ENCODE measurements at places on chromosomes 1 and 21.

GRCh38 chr1:61389926-61390845, 307.8 kb downstream of the NFIA start:
- no peak for DNase-seq

- no peak for DNase-seq
Measured at GRCh38 chr1:43270421-43271095, 775 bp downstream of the TMEM125 start.

DNA sequence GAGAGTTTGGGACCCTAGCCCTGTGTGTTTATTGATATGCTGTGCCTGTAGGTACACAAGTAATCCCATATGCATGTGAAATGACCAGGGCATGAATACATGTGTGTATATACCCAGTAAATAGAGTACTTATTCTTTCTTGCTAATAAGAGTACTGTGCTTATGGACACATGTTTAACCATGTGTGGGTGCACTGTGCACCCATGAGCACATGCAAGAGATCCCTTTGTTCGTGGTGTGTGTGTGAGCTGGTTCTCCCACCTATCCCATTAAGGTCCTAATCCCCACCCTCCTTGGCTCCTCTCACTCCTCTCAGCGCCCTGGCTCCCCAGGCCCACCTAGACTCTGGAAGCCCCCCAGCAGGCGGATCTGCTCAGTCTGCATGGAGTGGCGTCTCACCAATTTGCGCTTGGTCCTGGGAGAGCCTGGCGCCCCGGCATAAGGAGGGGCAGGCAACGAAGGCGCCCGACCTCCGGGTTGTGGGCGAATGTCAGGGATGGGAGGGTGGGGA, 2.2 kb upstream of the LIX1L start:
- no peak for DNase-seq

- no peak for DNase-seq
Measured at GRCh38 chr1:228353601-228354371, 52.8 kb downstream of the TRIM11 start.

DNA sequence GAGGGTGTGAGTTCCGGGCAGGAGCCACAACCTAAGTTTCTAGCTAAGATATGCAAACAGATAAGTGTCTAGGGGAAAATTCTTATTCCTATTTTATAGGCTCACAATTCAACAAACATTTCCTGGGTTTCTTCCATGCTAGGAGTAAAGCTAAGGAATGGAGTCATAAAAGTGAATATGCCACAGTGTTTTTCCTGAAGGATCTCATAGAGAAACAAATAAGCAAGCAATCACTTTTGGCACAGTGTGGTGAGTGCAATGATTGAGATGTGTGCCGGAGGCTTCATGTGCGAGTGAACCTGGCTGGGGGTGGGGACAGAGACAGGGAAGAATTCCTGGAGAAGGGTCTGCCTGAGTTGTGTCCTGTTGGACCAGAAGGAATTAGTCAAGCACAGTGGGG, 147.4 kb downstream of the TENT5C start:
- DNase-seq: no peak

DNA sequence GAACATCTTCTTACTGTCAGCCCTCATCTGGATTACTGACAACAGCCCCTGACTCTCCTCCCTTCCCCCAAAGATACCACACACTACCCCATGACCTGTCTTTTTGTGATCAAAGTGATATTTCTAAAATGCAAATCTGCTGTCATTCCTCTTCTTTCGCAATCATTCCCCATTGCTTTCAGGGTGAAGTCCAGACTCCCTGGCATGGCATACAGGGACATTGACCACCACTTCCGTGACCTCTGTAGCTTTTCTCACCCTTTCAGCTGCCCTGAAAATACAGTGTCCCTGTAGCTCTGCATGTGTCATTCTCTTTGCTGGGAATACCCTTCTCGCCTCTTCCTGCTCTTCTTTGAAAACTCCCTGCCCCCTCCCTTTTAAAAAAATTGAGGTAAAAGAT, 4.1 kb downstream of the SERINC2 start:
- DNase-seq: no peak

- DNase-seq: no peak
Measured at GRCh38 chr1:18953731-18954231, 2.7 kb downstream of the IFFO2 start.

DNA sequence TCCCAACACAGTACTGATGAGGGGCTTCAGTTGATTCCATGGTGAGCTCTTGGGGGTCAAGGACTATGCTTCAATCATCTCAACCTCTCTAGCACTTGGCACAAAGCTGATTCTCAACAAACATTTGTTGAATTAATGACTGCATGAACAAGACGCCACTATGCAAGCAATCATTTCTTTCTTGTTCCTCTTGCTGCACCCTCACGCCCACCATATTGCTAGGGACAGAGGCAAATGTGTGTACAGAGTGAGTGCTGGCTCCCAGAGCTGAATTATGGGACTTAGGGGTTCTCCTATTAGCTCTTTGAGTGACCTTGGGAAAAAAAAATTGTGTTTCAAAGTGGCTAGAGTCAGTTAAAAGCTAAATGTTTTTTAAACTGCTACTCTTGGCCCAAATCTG, 2.5 kb downstream of the ADAR start:
- DNase-seq: no peak

DNA sequence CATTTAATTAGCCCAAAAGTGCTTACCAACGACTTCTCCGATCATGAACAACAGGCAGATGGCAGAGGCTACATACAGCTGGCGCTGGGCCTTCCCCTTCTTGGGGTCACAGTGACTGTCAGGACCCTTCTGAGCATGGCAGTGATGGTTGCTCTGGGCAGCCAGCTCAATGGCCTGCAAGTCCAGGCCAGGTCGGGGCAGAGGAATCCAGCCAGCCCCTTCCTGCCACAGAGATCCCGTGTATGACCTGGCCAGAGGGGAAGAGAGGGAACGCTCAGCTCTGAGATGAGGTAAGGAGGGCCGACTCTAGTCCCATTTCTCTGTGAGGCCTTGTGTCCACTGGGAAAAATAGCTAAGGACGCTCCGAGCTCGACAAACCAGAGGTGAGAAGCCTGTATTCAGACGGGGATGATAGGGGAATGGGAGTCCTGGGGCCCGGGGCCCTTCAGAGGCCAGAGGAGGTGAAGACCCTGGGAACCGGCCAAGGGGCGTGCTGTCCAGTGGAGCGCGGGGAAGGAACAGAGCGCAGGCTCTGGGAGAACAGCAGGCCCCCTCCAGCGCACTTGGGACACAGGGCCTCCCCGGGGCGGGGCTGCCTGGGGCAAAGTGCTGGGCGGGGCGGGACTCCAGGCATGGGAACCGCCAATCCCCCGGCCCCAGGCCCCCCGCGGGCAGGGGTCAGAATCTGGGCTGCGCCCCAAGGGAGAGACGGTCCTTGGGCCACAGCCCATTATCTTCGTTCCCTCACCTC, 772 bp downstream of the SLC30A2 start:
- no peak for DNase-seq

- DNase-seq: no peak
Measured at GRCh38 chr21:14846621-14847020, 218.2 kb downstream of the NRIP1 start.

DNA sequence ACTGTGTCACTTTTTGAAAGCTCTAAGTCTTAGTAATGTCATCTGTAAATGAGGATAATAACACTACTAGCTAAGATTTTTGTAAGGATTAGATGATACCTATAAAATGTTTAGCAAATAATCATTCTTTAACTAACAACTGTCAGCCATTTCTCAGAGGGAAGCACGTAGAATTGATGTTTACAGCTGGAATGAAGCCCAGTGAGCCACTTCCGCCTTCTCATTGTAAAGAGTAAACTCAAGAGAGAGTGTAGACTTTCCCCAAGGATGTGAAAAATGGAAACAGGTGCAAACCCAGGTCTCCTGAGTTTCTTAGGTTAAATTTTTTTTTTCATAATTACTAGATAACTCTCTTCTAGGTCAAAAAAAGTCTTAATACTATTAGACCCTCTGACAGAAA, 4.9 kb downstream of the GREM2 start:
- no peak for DNase-seq

DNA sequence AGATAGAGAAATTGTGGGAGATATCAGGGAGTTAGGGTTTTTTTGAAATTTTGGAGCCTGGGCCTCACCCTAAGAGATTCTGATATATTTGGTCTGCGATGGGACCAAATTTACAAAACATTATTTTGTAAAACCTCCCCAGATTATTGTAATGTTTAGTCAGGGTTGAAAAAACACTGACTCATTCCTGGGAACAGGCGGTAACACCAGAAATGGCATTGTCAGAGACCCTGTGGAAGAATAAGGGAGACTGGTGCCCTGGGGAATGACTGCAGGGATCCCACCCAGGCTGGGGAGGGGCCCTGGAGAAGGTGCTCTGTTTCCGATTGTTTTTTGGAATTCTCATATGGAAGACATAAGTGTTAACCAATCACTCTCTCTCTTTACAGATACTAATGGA, 13.1 kb upstream of the STRIP1 start:
- DNase-seq: no peak

DNA sequence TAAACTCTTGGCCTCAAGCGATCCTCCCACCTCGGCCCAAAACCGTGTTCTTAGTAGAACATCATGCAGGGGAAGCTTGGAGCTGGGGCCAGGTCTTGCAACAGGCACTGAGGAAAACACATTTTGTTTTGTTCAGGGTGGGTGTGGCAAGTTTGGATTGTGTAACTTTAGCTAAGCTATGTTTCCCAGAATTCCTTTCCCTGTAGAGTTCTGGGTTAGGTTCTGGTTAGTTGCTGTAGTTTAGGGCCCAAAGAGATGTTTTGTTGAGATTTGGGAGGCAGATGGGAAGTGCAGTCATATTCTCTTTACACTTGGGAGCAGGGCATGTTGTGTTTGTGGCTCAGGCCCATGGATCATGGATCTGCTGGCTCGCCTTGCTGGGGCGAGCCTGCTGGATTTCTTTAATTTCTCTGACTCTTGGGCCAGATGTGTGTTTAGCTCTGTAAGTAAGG, 24.0 kb downstream of the PLA2G5 start:
- no peak for DNase-seq

DNA sequence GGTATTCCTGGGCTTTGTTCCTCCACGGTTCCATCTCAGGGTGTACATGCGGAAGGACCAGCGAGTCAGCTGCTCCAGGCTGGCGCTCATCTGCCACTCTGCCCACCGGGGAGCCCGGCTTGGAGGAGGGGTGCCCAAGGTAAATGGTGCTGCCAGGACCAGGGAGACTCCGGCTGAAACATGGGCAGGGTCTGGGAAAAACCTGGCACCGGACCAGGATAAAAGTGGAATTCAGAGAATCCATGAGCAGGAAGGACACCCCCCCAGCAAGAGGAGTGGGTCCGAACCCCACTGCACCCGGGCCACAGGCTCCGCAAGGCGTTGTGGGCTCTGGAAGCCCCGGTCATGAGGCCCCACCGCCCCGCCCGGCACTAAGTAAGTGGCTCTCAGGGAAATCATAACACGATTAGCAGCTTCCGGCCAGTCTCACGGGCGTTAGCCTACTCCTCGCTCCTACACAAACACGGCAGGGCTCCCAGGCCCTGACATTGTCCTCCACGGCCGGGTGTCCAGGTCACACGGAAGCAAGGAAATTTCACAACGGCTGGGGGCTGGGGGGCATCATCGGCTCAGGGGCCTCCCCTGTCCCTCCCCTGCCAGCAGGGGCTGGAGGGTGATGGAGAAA, 21.1 kb downstream of the MEGF6 start:
- DNase-seq: no peak

GRCh38 chr1:246827396-246827795, 103.2 kb downstream of the SCCPDH start:
- DNase-seq: no peak

DNA sequence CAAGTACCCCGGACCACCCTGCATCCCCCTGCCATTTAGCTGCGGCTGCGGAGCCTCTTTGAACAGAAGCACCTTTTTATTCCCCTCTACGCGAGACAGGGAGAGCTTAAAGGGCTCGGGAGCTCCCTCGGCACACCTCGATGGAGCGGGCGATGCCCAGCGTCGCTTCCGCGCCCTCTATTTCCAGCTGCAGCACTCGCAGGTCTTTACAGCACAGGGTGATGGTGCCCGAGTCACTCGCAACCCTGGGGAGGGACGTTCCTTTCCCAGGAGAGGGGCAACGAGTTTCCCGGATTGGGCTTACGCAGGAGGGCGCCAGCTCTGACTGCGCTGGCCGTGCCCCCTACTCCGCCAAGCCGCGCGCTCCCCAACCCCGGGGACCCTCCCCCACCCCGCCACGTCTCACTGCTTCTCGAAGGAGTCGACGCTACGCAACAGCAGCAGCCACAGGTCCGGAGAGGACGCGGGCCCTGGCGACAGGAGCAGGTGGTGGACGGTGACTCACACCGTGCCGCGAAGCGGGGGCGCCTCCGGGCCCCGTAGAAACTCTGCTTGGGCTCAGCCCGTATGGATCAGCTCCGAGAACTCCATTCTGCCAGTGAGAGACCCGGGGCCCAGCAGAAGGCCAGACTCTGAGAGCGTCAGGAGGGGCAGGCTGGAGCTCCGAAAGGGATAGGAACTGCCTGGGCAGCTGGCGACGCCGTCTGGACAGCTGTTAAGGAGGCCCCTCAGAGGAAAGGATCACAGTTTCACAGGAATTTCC, 5.8 kb upstream of the FAM167B start:
- DNase-seq: no peak

DNA sequence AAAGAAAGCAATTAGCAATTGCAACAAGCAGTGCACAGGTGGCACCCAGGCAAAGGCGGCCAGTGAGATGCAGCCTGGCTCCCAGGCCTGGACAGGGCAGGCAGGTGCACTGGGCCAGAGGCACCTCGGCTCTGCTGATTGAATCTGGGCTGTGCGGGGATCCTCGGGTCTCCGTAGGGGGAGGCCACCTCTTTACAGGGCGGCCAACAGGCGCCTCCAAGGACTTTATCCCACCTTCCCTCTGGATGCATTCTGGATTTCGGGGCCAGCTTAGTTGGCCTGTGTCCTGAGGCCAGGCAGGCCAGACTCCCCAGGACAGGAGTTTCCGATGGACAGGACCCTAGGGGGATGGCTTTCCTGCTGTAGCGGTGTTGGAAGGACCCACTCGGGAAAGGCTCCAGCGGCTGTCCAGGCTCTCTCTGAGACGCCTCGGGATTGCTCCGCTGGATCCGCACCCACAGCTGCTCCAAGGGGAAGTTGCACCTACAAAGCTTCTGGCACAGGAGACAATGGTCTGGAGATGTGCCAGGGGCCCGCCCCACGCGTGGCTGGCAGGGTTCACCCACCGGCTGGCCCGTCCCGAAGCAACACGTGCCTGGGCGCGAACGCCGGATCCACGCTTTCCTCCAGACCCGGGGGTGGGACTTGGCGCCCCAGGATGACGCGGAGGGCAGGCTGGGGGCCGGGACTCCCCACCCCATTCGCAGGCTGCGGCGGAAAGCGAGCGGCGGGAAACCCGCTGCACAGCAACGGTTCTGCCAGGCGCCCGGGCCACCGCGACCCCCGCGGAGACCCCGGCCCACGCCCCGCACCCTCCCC, 810 bp downstream of the SLC19A1 start:
- DNase-seq: peak; percentile 54
